ENCODE measurements at places on chromosomes 2 and 18.

- DNase-seq, result no peak
These were observed 55.9 kb downstream of the TTC21B start for GRCh38 chr2:165897726-165898125.

- no peak for DNase-seq
These were observed 167.2 kb upstream of the SATB2 start for GRCh38 chr2:199624958-199625357.

DNA sequence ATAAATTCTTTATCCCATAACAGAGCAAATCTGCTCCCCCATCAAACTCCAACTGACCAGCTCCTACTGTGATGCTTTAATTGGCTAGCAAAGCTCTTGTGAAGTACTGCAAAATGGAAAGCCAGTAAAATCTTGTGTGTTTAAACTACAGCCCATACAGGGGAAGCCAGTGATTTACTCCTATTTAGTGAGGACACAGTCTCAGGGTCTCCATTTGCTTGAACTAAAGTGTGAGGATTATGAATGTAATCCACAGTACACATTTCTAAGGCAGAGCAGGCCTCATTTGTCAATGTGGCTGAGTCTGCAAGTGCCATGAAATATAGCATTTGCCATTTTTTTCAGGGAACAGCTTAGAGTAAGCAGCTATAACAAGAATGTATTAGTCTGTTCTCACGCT is 259.3 kb downstream of the PIEZO2 start:
- DNase-seq, result no peak

DNA sequence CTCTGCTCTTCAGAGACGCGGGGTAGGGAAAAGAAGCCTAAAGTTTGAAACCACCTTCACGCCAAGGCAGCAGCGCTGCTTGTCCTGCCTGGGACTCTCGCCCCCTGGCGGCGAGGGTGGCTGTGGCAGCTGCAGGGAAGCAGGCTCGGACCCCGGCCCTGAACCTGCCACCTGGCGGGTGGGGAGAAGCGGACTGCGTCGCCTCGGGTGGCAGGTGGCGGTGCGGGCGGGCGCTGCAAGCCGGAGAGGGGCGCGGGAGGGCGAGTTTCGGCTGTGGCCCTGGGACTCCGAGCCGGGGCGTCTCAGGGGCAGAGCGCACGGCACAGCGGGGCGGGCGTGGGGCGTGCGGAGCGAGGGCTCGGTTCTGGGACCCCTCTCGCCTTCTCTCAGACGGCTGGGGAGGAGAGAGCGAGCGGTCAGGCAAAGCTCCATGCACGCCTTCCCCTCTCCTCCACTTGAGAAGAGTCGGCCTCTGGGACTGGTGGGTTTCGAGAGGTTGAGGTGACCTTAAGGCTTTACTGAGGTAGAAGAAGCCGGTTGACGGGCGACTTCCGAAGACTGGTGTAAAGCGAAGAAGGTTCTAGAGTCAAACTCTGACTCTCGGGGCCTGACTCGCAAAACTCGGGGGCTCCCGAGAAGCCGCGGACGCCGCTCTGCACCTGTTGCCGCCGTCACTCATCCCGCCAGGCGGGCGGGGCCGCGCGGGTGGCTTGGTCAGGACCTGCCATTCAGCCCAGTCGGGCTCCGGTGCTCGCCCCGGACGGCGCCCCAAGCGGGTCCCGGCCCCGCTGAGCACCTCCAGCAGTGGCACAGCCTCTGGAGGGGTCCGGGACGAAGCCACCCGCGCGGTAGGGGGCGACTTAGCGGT is 1.1 kb upstream of the BOLL start:
- DNase-seq, result no peak

DNA sequence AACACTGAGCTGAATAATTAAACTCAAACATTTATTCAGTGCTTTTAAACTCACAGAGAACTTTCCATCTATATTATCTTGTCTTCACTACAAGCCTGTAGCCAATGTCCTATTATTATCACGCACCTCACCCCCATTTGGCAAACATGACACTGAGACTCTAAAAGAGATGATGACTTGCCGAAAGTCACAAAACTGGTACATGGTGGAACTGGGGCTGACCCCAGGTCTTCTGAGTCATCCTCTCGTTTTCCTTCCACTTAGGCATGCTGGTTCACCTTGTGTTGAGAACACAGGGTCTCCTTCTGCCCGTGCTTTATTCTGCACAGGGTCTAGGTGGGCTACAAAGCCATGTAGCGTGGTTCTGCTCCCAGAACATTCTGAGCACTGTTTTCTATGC is 230.0 kb upstream of the MGAT5 start:
- DNase-seq, result no peak

- no peak for DNase-seq
These were observed 97.1 kb downstream of the TEX51 start for GRCh38 chr2:126995621-126996377.

GRCh38 chr2:192953116-192953515 is 758.4 kb upstream of the TMEFF2 start:
- DNase-seq, result no peak

DNA sequence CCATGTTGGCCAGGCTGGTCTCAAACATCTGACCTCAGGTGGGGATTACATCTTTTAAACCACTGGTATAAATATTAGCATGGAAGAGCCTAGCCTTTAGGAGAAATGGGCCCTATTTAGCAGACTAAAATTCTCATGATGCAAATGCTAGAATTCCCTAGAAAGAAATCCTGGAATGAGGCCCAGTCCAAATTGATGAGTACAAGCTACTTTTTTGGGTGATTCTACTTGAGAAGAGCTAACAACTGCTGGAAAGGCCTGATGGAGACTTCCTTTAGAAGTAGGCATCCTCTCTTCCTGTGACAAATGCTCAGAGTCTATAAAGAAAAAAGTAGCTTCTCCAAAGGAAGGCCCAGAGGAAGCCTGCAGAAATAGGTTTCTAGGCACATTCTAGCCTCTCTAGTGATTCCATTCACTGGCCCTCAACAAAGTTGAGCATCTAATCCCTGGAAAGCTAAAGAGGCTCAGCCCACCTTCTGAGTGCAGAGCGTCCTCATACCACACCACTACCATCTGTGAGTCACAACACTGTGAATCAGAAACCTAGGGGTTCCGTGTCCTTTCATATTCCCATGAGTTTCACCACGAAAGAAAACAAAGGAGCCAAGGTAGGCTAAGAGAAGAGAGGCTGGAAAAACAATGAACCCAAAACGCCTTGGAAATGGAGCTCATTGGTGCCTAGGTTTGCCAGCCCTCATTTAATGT is 183.1 kb downstream of the C1D start:
- no peak for DNase-seq

DNA sequence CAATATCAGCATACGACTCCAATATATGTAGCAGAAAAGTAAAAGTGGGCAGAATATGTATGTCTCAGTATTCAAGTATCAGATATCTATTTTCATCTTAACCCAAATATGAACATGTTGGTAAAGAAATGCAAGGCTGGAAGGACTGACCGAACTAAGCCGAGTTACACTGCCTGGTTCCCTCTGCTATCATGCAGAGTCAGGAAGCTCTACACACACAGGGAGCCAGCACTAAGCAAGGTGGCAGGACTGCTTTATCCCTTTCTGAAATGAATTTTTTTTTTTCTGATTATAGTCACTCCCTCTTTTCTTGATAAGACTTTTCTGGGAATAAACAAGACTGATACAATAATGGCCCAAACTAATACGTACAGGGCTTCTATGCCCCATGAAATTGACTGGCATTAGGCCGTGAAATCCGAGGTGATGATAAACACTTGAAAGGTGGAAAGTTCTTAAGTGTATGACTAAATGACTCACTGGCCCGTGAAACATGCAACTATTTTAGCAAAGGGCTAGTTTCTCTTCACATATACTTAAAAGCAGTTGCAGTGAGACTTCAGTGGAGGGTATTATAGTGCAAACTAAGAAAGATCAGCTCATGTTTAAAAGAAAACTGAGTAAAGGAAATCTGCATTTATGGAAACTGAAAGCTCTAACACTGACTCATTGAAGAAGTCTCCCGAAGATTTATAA is 14.9 kb downstream of the DPP4 start:
- no peak for DNase-seq

DNA sequence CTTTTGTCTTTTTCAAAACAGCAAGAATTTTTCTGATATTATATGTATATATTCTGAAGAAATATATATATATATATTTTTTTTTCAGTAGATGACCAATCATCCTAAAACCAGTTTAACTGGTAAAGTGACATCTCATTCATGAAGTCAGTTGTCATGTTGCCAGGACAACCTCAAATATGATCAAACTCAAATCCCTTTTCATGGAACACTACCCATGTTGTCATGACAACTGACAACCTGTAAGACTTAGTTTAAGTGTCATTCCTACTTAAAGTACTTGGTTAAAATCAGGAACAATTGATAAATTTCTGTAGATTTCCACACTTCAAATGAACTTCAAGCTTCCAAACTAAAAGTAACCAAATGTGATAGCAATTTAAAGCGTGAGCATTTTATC is 101.8 kb upstream of the ERBB4 start:
- DNase-seq, result no peak

DNA sequence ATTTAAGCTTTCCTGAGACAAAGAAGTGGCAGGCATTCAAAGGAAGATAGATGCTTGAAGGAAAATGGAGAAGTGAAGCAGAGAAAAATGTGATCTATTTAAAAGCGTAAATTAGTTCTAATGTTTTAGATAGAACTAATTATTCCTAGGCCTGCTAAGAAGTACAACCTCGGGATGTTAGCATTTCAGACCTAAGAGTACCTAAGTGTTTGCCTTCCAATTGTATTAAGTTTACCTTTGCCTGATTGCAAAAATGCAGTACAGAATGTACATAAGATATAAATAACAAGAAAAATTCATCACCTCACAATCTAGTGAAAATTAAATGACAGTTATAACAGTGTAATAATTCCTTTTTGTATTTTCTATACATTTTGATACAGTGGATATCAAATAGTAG is 71.1 kb upstream of the HNMT start:
- no peak for DNase-seq

All from NCI-H187 (cell line).